Esophagus mucosa (tissue), 1 donor: ENCODE measurements at places on chromosomes 12 and 14. TPM values are rescaled to one million over a fixed set of nuclear protein-coding genes. Genes with fewer than 3 reads are reported as not detected.

Gene SYT1
- total RNA-seq: 0.36 TPM

Gene KRT2
- not detected for total RNA-seq

Gene TMTC1
- 5.3 TPM for total RNA-seq

Gene PPP2R3C
- total RNA-seq: 11.8 TPM

Gene SRRM4
- not detected for total RNA-seq

Gene POTEG
- not detected for total RNA-seq

Gene SELPLG
- 0.76 TPM for total RNA-seq

Gene DAO
- total RNA-seq: not detected

Gene CSRP2
- total RNA-seq: 66.6 TPM

Gene ASCL1
- not detected for total RNA-seq

Gene TCL1B
- not detected for total RNA-seq

Gene UNC79
- 0.04 TPM for total RNA-seq

Gene HSPB8
- 33.8 TPM for total RNA-seq

Gene LRRC43
- total RNA-seq: 0.12 TPM

Gene C12orf54
- total RNA-seq: 8.5 TPM

Gene PIK3C2G
- total RNA-seq: 5.8 TPM

Gene RAD51B
- total RNA-seq: 12.2 TPM

Gene CRIP1
- 42.6 TPM for total RNA-seq

Gene MIP
- not detected for total RNA-seq

Gene ZDHHC22
- not detected for total RNA-seq

Gene SDR9C7
- 26.0 TPM for total RNA-seq

Gene KRT86
- total RNA-seq: not detected

Gene LHX5
- not detected for total RNA-seq

Gene PLXNC1
- total RNA-seq: 1.7 TPM

Gene SLC10A1
- total RNA-seq: not detected

Gene IAPP
- not detected for total RNA-seq

Gene WASHC4
- 19.6 TPM for total RNA-seq

Gene PTPRR
- total RNA-seq: not detected

Gene OSGEP
- 16.2 TPM for total RNA-seq

Gene DDX11
- 17.7 TPM for total RNA-seq

Gene OAS2
- total RNA-seq: 20.6 TPM

Gene CYP27B1
- total RNA-seq: 1.6 TPM

Gene CARMIL3
- total RNA-seq: 0.48 TPM
